Activated naive CD8-positive, alpha-beta T cell treated with anti-CD3 and anti-CD28 coated beads, Interleukin-2, amount 50 U/mL, for 16 hours (primary cell): ENCODE measurements at places on chromosomes 4 and X.

DNA sequence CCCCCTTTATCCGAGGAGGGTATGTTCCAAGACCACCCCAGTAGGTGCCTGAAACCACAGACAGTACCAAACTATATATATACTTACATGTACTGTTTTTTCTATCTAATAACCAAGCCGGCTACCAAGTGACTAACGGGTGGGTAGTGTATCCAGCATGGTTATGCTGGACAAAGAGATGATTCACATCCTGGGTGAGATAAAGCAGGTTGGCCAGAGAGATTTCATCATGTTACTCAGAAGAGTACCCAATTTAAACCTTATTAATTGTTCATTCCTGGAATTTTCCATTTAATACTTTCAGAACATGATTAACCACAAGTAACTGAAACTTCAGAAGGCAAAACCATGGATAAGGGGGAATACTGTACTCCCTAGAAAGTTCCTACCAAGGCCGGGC is 46.5 kb downstream of the RFC1 start:
- DNase-seq = no peak

DNA sequence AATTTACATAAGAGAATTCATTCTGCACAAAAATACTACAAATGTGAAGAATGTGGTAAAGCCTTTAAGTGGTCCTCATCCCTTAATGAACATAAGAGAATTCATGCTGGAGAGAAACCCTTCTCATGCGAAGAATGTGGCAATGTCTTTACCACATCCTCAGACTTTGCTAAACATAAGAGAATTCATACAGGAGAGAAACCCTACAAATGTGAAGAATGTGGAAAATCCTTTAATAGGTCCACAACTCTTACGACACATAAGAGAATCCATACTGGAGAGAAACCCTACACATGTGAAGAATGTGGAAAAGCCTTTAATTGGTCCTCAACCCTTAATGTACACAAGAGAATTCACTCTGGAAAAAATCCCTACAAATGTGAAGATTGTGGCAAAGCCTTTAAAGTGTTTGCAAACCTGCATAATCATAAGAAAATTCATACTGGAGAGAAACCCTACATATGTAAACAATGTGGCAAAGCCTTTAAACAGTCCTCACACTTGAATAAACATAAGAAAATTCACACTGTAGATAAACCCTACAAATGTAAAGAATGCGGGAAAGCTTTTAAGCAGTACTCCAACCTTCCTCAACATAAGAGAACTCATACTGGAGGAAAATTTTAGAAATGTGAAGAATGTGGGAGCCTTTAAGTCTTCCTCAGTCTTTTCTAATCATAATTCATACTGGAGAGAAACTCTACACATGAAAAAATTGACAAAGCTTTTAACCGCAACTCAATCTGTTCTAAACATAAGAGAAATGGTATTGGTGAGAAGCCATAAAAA is 37.4 kb downstream of the ZNF718 start:
- no peak for DNase-seq

GRCh38 chr4:151484396-151485102 is 75.6 kb downstream of the FHIP1A start:
- no peak for DNase-seq

- DNase-seq = no peak
Measured at GRCh38 chr4:183631577-183632198, 27.3 kb downstream of the RWDD4 start.

DNA sequence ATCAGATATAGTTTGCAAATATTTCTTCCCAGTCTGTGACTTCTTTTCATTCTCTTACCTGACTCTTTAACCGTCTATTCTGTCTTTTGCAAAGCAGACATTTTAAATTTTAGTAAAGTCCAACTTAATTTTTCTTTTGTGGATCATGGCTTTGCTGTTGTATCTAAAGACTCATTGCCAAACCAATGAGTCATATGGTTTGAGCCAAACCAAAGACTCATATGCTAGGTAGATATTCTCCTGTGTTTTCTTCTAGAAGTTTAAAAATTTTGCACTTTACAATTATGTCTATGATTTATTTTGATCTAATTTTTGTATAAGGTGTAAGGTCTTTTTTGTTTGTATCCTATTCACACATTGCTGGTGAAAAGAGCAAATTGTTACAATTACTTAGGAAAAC is 446.8 kb downstream of the ANKRD50 start:
- no peak for DNase-seq

- DNase-seq = no peak
Measured at GRCh38 chr4:137768196-137768595, 235.9 kb upstream of the PCDH18 start.

DNA sequence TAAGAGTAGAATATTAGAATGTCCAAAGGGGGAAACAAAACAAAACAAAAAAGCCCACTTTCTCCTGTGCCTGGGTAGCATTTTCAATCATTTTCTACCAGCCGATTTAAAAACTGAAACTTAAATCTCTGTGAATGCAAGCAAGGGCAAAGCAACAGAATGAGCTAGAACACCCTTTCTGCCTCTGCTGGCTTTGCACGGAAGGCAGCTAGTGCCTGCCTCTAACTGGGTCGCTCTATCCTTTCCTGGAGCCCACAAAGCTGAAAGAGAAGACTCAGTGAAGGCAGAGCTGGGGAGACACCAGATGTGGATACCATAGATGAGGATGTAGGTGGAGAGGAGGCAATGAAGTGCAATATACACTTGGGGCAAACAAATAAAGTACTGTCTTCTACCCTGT is 248.9 kb upstream of the TTC29 start:
- no peak for DNase-seq

DNA sequence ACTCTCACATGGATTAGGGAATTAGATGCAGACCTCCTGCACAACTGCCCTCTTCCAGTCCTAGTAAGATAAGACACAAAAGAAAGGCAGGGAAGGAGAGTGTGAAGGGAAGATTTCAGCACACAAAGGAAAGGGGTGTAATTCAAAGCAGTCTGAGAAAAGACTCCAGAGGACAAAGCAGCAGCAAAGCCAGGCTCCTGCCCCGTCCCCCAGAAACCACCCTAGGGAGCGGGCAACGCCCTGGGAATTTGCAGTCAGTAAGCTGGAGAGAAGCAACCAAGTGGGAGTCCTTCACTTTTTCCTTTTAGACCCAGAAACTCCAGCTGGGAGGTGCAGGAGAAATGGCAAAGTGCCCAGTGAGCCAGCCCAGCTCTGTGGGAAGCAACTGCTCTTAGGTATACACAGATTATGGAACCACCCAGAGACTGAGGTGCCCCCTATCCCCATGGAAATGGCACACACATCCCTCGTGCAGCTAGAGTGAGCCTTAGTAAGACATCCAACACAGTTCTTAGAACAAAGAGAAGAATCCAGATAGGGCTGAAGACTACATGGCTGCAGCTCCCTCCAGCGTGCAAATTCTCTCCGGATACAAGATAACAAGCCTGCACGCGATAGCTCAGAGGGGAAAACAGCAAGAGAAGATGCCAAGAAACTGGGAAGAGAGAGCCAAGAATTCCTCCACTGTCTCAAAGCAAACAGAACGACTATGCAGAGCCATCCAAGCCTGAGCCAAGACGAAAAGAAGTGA is 26.5 kb upstream of the IRAK1 start:
- DNase-seq = no peak

DNA sequence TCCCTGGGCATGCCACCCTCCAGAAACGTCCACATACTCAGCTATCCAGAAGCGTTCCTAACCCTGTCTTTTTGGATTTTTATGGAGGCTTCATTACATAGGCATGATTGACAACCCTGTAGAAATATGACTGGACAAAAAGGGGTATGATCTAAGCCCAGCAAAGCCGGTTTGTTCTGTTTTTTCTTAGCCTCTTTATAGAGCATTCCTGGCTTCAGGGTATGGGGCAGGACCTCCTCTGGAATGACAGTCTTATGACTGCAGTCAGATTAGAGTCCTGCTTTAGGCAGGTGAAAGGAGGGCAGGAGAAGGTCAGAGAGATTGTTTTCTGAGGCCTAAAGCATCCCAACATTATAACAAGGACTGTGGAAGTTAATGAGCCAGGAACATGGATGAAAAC is 137.4 kb downstream of the DCLK2 start:
- no peak for DNase-seq

- no peak for DNase-seq
Measured at GRCh38 chrX:108307132-108308085, 130.8 kb downstream of the COL4A6 start.

DNA sequence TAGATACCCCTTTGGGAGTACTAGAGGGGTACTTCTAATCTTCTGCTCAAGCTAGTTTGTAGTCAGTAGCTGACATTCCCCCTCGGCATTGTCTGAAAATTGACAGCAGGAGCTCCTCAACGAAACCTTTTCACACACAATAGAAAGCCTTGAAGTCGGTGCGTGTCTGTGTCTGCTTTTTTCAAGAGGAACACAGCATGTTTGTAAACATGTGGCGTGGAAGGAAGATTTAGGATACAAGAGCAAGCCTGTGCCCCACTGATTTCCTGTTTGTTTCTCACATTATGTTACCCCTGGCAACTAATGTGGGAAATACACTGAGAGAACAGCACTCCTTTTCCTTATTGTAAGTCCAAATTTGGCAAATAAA is 252.6 kb downstream of the ANKRD50 start:
- DNase-seq = no peak
